NCI-H2171 treated with DMSO at 0.1 percent for 48 hours (cell line): ENCODE measurements at places on chromosomes 7 and 10.

- no peak for DNase-seq
Measured at GRCh38 chr7:31518766-31519165, 4.9 kb downstream of the ITPRID1 start.

GRCh38 chr7:103636153-103636552 is 190.1 kb upstream of the SLC26A5 start:
- DNase-seq: no peak

DNA sequence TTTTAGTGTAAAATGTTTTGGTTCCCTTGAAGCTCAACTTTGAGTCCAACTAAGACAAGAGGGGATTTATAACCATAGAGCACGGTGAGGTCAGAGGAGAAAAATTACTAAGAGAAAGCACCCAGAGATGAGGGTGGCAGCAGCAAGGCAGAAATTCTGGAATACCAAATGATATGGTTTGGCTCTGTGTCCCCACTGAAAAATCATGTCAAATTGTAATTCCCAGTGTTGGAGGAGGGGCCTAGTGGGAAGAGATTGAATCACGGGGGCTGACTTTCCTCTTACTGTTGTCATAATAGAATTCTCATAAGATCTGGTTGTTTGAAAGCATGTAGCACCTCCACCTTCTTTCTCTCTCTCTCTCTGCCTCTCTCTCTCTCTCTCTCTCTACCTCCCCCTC is 19.4 kb upstream of the AKR1C1 start:
- DNase-seq: no peak

DNA sequence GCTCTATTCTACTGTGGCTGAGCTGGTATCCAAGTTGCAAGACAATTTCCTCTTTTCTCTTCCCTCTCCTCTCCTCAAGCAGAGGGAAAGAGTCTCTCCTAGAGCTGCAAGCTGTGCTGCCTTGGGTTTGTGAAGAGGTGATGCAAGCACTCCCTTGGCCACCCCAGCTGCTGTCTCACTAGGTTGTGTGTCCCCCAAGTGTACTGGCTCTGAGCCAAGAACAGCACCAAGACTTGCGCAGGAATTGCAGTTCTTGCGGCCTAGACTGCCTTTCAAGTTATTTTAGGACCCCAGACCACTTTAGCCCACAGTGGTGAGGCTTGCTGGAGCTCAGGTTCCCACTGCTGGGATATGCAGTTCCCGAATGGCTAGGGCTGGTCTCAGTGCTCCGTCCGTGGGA is 411.6 kb downstream of the DPP6 start:
- DNase-seq: no peak

DNA sequence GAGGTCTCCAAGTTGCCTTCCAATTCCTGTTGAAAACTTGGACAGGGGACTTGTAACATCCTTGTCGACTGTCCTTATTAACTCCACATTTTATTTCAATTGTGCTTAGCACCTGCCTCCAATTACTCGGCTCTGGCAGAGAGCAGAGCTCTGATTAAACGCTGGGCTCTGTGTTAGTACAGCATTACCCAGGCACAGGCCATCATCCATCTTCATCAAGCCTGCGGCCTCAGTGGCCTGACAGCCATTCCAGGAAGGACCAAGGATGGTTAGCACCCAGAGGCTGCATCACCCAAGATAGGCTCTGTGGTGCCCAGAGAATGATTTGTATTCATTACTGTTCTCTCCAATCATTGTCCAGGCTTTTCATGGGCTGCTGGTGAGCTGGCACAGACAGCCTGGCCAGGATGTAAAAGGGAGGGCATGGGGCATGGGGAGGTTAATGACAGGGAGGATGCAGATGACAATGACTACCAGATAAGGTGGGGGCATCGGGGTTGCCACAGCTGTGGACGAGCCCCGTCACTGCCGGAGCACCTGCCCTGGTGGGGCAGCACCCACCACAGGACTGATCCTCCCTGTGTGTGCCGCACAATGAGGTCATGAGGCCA is 123.3 kb downstream of the PTPN20 start:
- DNase-seq: no peak

GRCh38 chr10:11798845-11799735 is 24.1 kb upstream of the PROSER2 start:
- DNase-seq: no peak

DNA sequence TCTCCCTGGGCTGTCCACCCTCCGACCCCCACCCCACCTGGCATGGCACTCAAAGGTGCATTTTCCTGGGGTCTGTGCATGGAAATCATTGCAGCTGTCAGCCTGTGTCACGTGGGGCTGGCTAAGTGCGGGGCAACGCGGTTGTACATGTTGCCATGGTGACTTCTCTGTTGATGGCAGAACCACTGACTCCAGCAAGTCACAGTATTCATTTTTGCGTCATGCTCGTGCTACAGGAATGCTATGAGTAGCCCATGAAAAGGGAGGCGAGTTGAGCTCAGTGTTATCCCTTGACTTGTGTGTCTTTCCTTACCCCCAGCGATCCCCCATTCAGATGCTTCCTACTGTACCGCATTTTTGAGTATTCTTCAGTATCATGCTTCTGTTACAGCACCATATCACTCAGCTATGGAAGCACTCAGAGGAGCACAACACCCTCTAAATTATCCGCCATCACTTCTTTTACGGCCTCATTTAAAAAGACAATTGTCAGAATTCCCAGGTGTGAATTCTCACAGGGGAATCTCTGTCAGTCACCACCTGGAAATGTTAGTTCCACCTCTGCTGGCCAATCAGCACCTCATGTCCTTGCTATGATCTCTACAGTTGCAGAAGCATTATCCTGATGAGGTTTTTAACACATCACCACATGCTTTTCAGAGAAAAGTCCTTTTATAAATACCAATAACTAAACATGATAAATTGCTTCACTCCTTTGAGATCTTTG is 194.4 kb upstream of the C7orf33 start:
- DNase-seq: no peak

GRCh38 chr7:133746847-133747246 is 380.3 kb upstream of the LRGUK start:
- DNase-seq: no peak

DNA sequence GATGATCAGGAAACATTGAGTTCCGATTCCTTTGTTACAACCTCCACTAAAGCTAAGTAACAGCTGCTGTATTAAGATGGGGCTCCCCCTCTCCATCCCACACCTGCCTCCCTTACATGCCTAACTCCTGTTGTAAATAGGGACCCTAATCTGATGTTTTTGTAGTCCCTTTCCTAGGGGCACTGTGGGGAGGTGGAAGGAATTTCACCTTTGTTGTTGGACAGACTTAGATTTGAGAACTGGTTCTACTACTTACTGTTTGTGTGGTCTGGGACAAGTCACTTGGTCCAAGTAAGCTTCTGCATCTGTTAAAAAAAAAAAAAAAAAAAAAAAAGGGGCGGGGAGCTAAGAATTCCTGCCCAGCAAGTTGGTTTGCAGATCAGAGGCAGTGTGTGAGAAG is 42.6 kb downstream of the KIAA1217 start:
- DNase-seq: peak; percentile 4

- no peak for DNase-seq
Measured at GRCh38 chr10:25959540-25960232, 25.7 kb downstream of the MYO3A start.

- no peak for DNase-seq
Measured at GRCh38 chr7:26332698-26333097, 41.0 kb downstream of the SNX10 start.

DNA sequence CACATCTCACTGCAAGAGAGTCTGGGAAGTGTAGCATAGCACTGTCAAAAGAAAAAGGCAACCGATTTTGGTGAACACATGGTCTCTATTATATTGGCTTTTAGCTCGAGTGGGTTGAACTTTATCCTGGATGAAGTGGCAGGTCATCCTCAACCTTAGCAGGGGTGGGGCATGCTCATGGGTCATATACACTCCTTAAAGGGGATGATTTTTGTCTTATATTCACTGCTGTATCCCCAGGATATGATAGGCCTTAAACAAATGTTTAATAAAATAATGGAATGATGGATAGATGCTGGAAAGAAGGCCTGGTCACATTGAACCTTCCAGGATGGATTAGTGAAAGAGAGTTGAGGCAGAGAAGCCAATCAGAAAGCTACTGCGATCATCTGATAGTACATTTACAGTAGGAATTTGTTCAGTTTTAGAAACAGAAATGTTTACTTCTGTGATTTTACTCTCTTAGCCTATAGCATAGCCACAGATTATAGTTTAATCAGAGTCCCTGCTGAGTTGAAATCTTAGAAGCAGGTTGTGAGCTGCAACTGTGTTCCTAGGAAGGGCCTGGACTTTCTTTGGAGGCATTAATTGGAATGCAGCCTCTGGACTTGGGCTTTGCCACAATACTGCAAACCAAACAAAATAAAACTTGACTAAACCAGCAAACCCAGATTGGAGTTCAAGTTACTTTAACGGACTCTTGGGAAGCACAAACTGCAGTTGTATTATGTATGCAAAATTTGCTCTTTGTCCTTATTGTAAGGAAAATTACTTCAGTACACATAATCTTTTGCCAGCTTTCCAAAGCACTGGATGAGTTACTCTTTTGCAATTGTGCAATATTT is 138.3 kb downstream of the BMPER start:
- DNase-seq: no peak

DNA sequence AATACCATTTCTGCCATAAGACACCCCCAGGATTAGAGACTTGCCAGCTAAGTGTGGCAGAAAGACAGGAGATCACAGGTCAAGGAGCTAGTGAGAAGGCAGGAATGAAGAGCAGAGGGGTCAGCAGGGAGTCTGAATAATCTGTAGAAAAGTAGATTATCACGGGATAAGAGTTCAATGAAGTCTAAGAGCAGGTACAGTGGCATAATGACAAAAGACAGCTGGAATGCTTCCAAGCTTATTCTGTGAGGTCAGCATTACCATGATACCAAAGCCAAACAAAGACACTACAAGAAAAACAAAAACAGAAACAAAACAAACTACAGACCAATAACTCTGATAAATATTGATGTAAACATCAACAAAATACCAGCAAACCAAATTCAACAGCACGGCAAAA is 20.8 kb downstream of the PILRA start:
- DNase-seq: no peak

DNA sequence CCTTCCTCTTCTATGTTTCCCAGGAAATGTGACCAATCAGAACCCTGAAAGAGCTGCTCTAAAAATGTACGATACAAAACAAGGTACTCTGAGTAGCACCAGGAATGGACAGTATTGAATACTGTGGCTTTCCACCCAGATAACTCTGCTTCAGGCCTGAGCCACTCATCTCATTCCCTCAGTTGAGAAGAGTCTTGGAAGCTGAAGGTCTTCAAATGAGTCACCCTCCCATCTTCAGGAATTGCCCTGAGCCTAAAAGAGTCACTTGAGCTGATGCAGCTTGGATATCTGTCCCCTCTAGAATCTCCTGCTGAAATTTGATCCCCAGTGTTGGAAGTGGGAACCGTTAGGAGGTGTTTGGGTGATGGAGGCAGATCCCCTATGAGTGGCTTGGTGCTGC is 210.4 kb downstream of the DGKI start:
- no peak for DNase-seq

DNA sequence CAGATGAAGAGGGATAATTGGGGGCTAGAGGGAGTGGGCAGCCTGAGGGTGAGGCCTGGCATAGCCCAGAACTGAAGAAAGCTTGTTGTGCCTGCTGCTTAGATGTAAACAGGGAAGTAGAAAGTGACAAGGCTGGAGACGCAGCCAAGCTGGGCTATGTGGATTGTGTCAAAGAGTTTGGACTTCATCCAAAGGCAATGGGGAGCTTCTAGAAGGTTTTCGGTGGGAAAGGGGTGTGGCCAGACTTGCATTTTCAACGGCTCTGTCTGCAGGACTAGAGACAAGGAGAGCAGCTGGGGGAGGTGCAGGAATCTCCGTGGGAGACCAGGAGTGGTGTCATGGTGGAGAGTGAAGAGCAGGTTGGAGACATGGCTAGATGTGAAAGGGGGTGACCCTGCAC is 48.8 kb downstream of the GOLGA7B start:
- DNase-seq: peak; percentile 20

DNA sequence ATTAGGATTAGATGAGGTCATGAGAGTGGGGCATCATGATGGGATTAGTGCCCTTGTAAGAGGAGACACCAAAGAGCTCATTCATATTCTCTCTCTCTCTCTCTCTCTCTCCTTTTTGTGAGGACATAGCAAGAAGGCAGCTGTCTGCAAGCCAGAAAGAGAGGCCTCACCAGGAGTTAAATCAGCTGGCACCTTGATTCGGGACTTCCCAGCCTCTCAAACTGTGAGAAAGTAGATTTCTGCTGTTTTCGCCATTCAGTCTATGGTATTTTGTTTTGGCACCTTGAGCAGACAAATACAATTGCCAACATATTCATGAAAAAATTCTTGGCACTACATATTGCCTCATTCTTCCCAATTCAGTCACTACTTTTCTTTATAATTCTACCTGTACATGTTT is 20.6 kb upstream of the ATAD1 start:
- no peak for DNase-seq

DNA sequence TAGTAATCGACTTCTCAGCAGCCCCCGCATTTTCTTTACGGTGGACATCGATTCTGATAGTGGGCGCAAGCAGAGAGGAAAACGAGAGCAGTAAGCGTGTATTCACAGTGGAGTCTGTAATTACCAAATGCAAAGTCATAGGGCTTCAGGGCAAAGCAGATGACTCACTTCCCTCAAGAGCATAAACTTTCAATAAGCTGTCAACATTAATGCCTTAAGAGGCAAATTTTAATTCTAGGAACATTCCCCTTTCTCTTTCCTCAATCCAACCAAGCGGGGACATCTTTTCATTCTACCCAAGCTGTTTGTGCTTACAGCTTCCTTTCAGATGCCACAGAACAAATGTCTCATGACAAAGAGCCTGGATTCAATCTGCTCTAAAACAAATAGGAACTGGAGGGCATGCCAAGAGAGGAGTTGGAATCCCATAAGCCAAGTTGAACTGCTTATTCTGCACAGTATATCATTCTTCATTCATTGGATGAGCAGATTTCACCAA is 48.6 kb downstream of the MALSU1 start:
- no peak for DNase-seq

DNA sequence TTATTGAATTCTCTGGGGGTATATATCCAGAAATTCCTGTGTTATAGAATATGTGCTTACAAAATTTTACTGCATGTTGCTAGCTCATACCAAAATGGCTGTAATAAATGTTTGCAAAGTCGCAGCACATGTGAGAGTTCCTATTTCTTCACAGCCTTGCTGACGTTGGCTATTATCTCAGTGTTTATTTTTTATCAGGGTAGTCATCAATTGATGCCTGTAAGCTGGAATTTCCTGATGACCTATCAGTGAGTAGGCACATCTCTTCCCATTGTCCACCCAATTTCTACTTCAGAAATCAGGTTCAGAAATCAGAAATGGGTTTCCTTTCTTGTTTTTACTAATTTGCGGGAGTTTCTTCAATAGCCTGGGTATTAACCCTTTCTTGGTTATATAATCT is 268.1 kb upstream of the FZD8 start:
- no peak for DNase-seq

GRCh38 chr10:44325596-44326307 is 59.1 kb downstream of the CXCL12 start:
- peak; percentile 68 for DNase-seq

DNA sequence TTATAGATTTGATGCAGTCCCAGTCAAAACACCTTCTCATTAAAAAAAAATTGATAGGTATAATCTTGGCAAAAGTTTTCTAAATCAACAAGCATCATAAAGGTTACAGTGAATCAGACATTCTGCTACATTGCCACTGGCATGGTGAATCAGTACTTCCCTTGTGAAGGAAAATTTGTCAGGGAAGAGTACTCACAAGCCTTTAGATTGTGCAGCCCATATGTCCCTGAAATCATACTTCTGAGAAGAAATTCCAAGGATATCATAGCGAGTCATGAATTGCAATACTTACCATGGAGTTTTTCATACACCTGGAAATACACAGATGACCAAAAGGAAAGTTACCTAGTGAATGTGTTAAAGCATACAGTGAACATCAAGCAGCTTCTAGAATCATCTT is 17.2 kb downstream of the VSTM2A start:
- DNase-seq: no peak

- no peak for DNase-seq
Measured at GRCh38 chr7:81248420-81248819, 329.6 kb upstream of the SEMA3C start.
